Muscle of leg (tissue), 16 donors: ENCODE measurements at places on chromosomes 2 and 18. TPM values are rescaled to one million over a fixed set of nuclear protein-coding genes. Genes with fewer than 3 reads are reported as not detected.
A peak's percentile ranks its signal among the peaks of the same experiment; 100 is the strongest.

- H3K27ac ChIP-seq = no peak overlapping the region
- no peaks in the 10 kb centered on the region for H3K4me1 ChIP-seq
- no peaks in the 10 kb centered on the region for H3K27me3 ChIP-seq
- H3K36me3 ChIP-seq = no peaks in the 10 kb centered on the region
- no peak overlapping the region for H3K4me3 ChIP-seq
Measured at GRCh38 chr2:14433946-14434495, 198.5 kb upstream of the LRATD1 start.

DNA sequence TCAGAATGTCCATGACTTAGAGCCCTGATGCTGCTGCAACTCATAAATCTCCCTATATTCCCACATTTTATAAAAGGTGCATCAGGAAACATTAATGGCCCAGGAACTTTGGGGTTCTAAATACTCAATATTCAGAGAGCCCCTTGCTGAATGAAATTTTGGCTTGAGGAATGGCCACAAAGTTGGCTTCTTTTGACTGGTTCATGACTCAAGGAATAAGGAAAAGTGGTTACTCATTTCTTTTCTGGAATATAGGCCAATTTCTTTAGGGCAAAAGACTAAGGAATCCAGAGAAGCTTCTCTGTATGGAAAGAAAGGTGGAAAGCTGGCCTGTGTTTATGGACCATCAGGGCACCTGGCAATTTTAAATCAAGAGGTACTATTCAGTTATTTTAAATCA, 308.9 kb upstream of the NT5C1B start:
- no peaks in the 10 kb centered on the region for H3K27me3 ChIP-seq
- H3K4me1 ChIP-seq = peaks cover 8% of the 10 kb centered on the region
- no peaks in the 10 kb centered on the region for H3K36me3 ChIP-seq
- no peak overlapping the region for H3K27ac ChIP-seq
- no peak for DNase-seq

DNA sequence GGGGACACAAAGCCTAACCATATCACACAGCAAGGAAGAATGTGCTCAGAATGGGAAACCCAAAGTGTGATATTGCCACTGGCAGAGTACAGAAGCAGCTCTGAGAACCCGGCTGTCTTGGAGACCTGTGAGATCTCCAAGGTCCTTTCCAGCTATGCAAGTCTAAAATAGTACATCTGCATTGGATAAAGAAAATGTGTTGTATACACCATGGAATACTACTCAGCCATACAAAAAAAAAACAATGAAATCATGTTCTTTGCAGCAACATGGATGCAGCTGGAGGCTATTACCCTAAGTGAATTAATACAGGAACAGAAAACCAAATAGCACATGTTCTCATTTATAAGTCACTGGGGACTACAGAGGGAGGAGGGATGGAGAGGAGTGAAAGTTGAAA, 36.5 kb upstream of the RFX8 start:
- no peaks in the 10 kb centered on the region for H3K36me3 ChIP-seq
- H3K27me3 ChIP-seq = no peaks in the 10 kb centered on the region
- no peak overlapping the region for H3K27ac ChIP-seq
- DNase-seq = peak; percentile 75
- peaks cover 27% of the 10 kb centered on the region for H3K4me1 ChIP-seq
- H3K4me3 ChIP-seq = no peak overlapping the region

The EFHD1 gene
- total RNA-seq = 7.0 TPM

The ASB18 gene
- 4.7 TPM for total RNA-seq
